ENCODE measurements at places on chromosomes 6 and 20.

DNA sequence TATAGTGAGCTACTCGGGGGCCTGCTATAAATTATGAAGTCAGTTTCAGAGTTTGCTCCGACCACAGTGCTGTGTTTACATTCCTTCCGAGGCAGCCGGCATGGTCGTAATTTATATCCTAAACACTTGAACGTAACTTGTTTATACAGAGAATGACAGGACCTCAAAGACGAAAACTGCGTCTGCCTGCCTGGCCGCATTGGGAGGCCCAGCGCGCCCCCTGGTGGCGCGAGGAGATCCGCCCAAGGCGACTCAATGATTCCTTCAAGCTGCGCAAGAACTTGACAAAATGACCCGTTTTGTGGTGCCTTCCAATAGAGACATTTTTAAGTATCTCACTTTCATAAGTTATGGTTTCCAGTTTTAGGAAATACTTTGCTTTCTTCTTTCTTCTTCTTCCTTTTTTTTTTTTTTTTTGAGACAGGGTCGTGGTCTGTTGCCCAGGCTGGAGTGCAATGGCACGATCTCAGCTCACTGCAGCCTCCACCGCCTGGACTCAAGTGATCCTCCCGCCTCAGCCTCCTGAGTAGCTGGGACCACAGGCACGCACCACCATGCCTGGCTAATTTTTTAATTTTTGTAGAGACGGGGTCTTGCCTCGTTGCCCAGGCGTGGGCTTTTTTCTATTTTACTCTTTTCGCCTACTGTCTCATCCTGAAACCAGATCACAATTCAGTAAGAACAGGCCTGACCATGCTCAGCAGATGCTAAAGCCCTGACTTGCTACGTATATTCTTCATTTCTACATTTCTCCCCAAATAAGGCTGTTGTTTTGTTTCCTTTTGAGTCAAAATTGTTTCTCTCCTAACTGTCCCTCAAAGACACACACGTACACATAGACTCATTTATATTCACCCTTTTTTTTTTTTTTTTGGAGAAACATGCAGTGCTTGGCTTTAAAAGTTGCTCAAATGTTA is 7.8 kb downstream of the FOXF2 start:
- DNase-seq = peak; percentile 63

DNA sequence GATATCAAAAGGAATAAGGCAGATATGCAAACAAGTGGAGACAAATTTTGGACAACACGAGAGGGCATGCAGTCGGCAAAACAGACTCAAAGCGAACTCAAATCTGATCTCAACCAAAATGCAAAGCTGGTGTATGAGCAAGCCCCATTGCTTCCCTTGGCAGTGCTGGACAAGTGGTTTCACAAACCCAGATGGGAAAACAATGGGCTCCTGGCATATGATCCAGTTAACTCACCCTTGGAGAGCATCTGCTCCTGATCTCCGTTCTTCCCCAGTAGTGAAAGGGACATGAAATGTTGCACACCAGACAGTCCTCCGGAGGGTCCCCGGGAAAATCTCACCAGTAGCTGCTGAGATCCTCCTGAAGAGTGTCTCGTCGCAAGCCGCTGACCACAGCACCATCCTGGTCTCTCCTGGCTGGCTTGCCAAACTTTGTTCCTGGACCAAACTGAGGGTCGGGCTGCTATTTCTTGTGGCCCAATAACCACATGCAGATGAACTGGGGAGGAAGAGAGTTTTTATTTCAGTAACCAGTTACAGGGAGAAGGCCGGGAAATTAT is 84.3 kb upstream of the THBS2 start:
- no peak for DNase-seq

DNA sequence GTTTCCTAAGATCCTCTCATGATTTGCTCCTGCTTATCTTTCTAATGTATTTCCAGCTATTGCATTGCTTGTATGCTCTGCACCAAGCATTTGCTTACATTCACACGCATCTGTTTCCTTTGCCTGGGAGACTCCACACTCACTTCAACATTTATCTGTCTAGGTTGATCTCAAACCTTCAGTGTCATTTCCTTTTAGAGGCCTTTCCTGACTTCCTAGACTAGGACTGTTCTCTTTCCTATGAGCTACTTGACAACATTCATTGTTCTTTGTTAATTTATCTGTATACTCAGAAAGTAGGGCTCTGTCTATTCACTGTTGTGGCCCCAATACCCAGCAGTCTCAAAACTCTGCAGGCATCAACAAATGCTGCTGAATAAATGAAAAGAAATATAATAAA is 84.4 kb downstream of the WASF1 start:
- no peak for DNase-seq

DNA sequence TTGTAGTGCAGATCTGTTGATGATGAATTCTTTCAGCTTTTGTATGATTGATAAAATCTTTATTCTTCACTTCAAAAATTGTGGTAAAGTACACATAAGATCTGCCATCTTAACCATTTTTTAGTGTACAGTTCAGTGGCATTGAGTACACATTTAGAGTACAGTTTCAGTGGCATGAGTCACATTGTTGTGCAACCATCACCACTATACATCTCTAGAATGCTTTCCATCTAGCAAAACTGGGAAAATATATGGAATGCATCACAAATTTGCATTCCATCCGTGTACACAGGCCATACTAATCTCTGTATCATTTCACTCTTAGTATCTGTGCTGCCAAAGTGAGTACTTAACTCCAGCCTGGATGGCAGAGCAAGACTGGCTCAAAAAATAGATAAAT is 28.7 kb downstream of the SIRPD start:
- DNase-seq = no peak

Data from CD4-positive, alpha-beta T cell treated with Interleukin-17A for 1 hour (primary cell).